Endothelial cell of umbilical vein (primary cell): ENCODE measurements at places on chromosomes 13 and 19. TPM values are rescaled to one million over a fixed set of nuclear protein-coding genes. Genes with fewer than 3 reads are reported as not detected.
A peak's percentile ranks its signal among the peaks of the same experiment; 100 is the strongest.

GNG8 gene
- not detected in 2 replicates for total RNA-seq

- no peaks in the 10 kb centered on the region for H3K36me3 ChIP-seq
- no peak overlapping the region for H3K27ac ChIP-seq
Measured at GRCh38 chr13:48163061-48163460, 68.2 kb upstream of the MED4 start.

DNA sequence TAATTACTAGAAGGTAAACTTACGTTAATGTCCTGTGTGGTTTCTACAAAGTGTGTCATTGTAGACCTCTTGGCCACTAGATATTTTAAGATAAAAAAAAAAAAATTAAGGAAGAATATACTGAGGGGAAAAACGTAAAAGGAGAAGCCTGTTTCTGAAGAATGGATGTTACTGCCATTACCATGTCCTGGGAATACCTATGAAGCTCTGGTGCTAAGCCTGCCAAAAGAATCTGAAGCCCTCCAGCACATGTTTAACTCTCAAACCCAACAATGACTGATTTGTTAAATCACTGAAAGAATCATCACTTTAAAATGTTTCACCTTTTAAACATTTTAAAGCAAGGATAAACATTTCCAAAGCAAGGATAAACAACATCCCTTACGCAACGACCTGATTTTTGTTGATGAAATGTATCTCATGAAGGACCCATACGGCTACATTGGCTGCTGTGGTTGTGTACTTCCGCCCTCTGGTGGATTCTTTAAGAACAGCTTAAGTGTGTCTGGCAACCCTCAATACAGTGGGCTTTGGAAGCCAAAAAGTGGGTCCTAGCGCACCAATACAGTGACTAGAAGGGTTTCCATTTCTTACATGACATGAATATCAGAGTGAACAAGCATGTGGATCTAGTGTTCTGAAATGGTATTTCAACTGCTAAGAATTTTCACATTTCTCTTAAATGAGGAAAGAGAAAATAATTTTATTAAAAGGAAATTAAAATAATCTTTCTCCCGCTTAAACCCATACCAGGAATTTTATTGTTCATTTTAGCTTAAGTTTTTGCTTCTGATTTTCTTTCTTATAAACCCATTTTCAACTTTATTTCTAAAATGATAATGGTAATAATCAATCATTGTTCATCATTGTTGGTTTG lies 74.5 kb upstream of the RAP2A start:
- H3K4me1 ChIP-seq = no peaks in the 10 kb centered on the region
- H3K36me3 ChIP-seq = peaks cover 16% of the 10 kb centered on the region
- peak; percentile 81 for DNase-seq

DNA sequence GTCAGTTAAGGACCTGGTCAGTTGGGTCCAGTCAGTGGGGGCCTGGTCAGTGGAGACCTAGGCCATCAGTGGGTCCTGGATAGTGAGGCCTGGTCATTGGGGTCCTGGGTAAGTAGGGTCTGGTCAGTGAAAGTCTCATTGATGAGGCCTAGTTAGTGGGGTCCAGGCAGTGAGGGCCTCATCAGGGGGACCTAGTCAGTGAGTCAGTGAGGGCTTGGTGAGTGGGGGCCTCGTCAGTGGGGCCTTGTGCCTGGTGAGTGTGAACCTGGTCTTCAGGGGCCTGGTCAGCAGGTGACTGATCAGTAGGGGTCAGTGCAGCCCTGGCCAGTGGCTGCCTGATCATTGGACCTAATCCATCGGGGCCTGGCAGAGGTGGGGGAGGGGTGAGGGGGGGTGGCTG lies 42.6 kb upstream of the TPM4 start:
- no peak for DNase-seq
- no peaks in the 10 kb centered on the region for H3K27me3 ChIP-seq
- no peaks in the 10 kb centered on the region for H3K4me1 ChIP-seq
- H3K27ac ChIP-seq = no peak overlapping the region
- H3K4me3 ChIP-seq = no peak overlapping the region

GRCh38 chr13:91305652-91306051 lies 41.8 kb upstream of the MIR17HG start:
- H3K27ac ChIP-seq = no peak overlapping the region
- no peak for DNase-seq
- no peaks in the 10 kb centered on the region for H3K36me3 ChIP-seq
- no peak overlapping the region for H3K4me3 ChIP-seq

- H3K4me1 ChIP-seq = no peaks in the 10 kb centered on the region
- no peaks in the 10 kb centered on the region for H3K27me3 ChIP-seq
- no peak overlapping the region for H3K27ac ChIP-seq
- no peak overlapping the region for H3K4me3 ChIP-seq
- DNase-seq = no peak
Measured at GRCh38 chr13:63614874-63615612, 2199.4 kb upstream of the PCDH20 start.

GRCh38 chr19:7795555-7796161 lies 32.6 kb downstream of the CLEC4M start:
- no peak overlapping the region for H3K4me3 ChIP-seq
- peaks cover 22% of the 10 kb centered on the region for H3K4me1 ChIP-seq
- H3K27ac ChIP-seq = peak overlapping the region; percentile 98
- H3K36me3 ChIP-seq = peaks cover under 1% of the 10 kb centered on the region
- peak; percentile 95 for DNase-seq
